ENCODE measurements at places on chromosomes 4 and X.

DNA sequence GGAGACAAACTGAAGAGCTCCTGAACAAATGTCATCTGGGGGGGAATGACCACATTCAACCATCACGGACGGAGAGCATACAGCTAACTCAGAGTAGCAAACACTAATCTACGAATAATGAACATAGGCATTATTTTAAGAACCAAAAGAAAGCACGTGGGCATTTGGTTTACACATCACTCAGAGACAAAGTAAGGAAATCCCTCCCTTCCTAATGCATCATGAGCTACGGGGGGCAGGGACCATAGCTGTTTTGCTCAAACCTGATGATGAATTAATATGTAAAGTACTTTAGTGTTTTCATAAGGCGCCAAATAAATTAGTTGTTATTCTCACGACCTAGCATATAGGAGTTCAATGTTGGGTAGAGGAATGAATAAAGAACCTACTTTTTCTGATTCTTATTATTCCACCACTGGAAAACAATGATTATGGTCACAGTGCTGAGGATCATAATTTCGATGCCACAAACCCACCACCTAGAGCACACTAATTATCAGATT, 11.7 kb upstream of the TMEM156 start:
- DNase-seq: peak; percentile 58

DNA sequence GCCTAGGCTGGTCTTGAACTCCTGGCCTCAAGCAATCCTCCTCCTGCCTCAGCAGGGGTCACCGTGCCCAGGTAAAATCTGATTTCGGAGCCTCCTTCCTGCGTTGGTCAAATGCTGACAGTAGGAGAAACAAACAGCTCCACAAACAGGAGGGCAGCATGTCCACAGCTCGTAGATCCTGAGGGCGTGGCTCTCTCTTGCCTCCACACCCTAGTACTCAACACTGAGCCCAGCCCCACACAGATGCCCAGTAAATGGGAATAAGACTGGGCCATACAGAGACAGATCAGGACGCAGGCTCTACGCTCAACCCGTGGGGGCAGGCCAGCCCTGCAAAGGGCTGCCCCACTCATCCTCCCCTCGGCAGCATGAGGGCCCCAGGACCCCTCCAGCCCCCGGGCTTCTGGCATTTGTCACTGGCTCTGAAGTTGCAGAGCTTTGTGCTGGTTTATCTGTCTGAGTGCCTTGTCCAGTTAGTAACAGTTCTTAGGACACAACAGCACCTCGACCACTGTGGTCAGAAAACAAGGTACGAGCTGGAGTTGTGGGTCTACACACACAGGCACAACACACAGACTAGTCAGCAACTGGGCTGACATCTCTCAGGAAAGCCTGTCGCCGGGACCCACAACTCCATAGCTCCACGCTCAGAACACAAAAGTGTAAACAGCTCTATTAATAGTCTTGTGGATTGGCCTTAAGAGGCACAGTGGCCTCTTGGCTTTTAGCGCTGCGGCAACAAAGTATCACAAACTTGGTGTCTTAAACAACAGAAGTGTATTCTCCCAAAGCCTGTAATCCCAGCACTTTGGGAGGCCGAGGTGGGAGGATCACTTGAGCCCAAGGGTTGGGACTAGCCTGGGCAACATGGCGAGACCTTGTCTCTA, 5.2 kb downstream of the TNIP2 start:
- no peak for DNase-seq

- DNase-seq: no peak
Observed at GRCh38 chr4:178205826-178206225, 763.6 kb upstream of the AGA start.

GRCh38 chrX:101745046-101745445, 85.4 kb upstream of the ARMCX2 start:
- no peak for DNase-seq

- DNase-seq: no peak
Observed at GRCh38 chrX:29690061-29690460, 525.3 kb upstream of the MAGEB2 start.

DNA sequence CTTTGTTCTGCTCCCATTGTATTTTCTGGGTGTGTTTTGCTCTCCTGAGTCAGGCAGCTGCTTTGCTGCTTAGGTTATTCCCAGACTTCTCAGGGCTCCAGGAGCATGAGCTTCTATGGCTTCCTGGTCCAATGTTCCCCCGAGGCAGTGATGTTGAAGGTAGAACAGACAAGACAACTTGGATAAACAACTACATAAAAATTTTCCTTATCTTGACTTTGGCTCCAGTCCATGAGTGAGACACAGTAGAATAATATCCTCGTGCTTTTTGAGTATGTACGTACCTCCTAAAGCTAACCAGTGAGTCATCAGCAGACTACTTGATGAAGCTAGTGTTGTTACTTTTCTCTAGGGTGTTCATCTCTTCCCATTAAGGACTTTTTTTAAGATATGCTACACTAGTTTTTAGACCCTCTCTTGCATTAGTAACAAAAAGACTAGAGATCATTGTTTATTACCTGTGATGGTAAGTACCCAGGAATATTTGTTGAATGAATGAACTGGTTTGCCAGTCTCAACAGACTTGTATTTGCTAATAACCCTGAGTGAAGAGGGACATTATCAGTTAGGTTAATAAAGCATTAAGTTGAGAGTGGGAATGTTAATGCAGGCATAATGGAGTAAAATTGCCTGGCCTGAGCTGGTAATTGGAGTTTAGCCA, 131.9 kb downstream of the FHIP1A start:
- DNase-seq: no peak

DNA sequence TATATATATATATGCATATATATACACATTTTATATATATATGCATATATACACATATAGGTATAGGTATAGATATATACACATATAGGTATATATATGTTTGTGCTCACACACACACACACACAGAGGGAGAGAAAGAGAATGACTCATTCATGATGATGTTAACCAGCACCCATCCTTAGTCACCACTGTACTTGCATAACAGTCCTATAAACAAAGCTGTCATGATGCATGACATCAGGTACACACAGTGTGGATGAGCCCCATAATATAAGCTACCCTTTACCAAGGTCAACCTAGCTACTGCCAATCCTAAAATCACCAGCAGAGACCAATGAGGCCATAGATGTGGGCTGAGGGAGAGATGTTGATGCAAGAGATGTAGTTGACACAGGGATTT, 1408.0 kb downstream of the RAPGEF2 start:
- no peak for DNase-seq

DNA sequence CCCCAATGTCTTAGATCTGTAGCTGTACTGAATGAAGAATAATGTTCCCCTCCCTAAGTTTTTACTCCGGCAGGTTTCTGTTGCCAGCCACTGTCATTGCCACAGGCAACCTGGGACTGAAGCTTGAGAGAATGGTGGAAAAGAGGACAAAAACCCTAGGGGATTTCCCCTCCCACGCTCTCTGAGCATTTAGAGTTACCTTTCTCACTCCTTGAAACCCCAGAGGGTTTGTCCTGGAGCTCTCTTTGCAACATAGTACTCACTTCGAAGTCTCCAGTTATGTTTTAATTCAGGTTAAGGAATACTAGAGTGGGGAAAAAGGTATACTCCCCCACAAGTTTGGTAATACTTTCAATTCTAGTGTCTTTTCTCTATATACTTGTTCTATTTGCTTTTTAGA, 31.5 kb downstream of the F8 start:
- DNase-seq: no peak

GRCh38 chrX:65679071-65679540, 11.7 kb downstream of the MSN start:
- DNase-seq: no peak

DNA sequence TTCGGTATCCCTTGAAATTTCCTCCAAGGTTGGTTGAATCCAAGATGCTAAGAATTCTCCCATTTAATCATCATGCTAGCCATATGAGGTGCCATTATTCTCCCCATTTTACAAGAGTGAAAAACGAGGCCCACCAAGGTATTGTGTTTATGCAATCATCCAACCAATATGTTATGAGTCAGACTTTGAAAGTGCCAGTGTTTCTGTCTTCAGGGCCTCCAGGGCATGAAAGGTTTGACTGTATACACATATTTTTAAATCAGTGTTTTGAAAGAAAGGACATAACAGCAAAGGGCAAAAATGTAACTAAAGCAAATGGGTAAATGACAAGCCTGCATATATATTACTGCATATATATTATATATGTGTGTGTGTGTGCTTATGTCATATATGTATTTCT, 541.2 kb upstream of the SMIM31 start:
- no peak for DNase-seq

DNA sequence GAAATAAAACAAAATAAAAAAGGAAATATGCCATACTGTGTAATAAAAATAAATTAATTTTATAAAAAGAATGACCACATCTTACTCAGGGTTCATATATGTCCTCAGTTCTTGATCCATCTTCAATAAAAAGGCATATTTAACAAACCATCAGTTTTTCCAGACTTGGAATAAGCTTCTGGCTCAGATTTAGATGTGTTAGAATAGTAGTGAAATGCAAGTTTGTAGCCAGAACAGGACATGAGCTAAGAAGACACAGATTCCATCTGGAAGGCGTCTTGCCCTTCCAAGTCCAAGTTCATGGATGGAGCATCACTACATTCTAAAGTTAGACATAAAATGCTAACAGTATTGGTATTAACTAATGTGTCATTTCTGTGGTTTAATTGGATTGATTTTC, 10.3 kb upstream of the LSM6 start:
- no peak for DNase-seq

GRCh38 chr4:55397520-55398321, 2.0 kb downstream of the TMEM165 start:
- DNase-seq: no peak

DNA sequence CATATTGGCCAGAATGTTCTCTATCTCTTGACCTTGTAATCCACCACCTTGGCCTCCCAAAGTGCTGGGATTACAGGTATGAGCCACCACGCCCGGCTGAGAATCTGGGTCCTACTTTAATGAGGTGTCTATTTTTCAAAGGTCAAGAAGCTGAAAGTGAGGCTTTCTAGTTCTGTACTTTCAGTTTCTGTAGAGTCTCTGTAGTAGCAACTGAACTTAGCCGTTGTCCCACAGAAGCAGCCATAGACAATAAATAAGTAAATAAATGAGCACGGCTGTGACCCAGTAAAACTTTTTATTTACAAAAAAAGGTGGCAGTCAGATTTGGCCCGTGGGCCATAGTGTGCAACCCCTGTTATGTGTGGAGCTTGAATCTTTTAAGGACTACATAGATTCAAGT, 92.0 kb downstream of the FNIP2 start:
- no peak for DNase-seq

- peak; percentile 66 for DNase-seq
Observed at GRCh38 chrX:119885554-119886428, 9.9 kb upstream of the AKAP14 start.

DNA sequence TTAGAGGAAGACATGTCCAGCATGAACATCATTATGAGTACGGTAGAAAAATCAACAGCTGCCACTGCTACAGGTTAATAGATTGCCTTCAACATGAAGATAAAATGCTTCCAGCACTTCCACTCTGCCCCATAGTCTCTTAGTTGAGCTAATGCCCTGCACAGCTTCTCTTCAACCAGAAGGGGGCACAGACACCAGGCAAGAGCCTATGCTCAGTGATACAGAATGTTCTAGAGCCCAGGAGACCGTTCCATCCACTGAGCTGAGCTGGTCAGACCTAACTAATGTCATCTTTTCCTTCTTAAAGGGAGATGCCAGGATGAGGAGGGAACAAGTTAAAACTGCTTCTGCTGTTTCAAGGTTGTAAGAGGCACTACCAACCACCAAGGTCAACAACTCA, 42.2 kb downstream of the SMIM10L2A start:
- DNase-seq: peak; percentile 10

- DNase-seq: no peak
Observed at GRCh38 chrX:96314985-96315384, 369.7 kb upstream of the DIAPH2 start.

- DNase-seq: no peak
Observed at GRCh38 chr4:110417136-110417535, 58.8 kb upstream of the ENPEP start.

DNA sequence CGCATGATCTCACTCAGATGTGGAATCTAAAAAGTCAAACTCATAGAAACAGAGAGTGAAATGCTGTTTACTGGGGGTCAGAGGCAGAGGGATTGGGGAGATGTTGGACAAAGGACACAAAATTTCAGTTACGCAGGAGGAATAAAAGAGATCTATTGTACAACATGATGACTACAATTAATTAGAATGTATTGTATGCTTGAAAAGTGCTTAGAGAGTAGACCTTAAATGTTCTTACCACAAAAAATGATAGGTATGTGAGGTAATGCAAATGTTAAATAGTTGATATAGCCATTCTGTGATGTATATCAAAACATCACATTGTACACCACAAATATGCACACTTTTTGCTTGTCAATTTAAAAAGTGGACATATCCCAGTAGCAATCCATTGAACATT, 36.1 kb upstream of the PHKA2 start:
- DNase-seq: no peak

DNA sequence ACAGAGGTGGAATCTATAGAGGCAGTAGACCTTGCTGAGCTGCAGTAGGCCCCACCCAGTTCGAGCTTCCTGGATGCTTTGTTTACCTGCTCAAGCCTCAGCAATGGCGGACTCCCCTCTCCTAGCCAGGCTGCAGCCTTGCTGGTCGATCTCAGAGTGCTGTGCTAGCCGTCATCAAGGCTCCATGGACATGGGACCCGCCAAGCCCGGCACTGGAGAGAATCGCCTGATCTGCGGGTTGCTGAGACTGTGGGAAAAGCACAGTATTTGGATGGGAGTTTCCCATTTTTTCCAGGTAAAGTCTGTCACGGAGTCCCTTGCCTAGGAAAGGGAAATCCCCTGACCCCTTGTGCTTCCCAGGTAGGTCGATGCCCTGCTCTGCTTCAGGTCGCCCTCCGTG, 124.8 kb upstream of the KLF8 start:
- no peak for DNase-seq

GRCh38 chr4:117898496-117898895, 135.8 kb upstream of the NDST3 start:
- DNase-seq: no peak

DNA sequence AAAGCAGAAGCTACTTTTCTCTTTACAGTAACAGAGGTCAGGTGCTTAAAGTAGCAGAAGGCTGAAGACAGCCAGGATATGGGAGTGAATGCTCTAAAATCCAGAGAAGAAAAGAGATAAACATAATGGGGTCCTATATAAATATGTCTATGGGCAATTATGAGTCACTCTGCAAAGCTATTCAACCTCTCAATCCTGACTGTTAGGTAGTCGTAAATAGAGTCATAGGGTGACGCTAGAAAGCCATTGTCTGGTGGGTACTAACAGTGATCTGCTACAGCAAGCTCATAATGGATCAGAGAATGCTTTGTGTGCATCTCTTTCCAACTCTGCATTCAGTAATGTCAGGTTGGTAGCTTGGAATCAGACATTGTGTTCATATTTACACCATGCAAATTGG, 53.5 kb upstream of the PDE5A start:
- no peak for DNase-seq

DNA sequence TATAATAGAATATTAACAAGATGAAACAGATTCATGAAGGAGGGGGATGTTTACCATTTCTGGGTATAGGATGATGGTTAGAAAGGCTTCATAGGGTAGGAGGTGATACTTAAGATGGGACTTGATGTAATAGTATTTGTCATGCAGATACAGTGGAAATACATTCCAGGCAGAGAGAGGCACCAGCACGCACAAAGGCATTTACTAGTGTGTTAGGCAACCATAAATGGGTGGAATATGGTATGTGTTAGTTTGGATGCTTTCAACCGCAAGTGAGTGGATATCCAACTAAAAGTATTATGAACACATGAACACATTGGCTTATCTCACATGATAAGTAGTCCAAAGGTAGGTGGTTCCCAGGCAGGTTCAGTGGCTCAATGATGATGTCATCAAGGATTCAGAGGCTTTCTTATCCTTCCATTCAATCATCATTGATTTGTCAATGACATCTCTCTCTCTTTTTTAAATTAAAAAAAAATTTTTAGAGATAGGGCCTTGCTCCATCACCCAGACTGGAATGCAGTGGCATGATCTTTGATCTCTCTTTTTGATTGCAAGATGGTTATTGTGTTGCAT, 12.7 kb upstream of the STARD8 start:
- no peak for DNase-seq
